ENCODE measurements at places on chromosomes 5 and 9.

DNA sequence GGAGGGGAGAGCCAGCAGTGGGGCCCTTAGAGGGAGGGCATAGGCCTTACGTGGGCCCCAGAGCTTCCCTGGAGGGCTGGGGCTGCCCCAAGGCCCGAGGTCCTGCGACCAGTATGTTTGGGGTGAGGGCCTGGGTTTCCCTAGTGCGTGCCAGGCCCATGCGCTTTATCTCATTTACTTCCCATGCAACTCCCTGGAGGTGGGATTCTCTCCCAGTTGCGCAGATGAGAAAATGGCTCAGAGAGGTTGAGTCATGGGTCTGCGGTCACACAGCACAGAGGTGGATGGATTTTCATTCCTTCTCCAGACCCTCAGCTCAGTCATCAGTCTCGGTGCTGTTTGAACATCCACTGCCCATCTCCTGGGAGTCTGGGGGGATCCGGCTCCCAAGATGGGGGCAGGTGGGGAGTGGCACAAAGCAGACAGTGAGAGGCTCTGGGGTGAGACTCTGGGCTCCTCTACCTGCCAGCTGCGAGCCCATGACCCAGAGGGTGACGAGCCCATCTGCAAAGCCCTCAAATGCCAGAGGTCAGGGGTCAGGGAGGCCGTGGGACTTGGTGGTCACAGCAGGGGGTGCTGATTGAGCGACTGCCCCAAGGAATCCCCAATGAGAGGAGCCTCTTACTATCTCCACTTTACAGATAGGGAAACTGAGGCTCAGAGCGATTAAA lies 171.2 kb downstream of the GAPVD1 start:
- DNase-seq: no peak

GRCh38 chr5:142304013-142304701 lies 20.7 kb downstream of the SPRY4 start:
- DNase-seq: no peak

GRCh38 chr5:19179571-19179970 lies 808.4 kb downstream of the CDH18 start:
- DNase-seq: no peak

DNA sequence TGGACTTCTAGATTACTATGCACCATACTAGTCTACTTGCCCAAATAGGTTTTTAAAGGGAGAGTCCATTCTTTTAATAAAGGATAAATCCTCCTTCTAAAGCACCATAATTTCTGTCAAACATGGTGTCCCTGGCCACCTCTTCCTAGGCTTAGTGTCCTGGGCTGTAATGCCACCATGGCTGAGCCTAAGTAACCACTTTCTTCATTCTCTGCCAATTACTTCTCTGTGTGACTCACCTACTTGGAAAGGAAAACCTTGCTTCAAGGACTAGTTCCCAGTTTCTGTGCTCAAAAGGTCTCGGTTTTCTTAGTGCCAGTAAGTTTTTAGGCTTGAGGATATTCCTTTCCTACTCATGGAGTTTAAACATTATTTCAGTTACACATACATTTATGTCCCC lies 273.4 kb downstream of the DENND1A start:
- no peak for DNase-seq

- no peak for DNase-seq
Measured at GRCh38 chr9:133252301-133253020, 22.5 kb downstream of the ABO start.

DNA sequence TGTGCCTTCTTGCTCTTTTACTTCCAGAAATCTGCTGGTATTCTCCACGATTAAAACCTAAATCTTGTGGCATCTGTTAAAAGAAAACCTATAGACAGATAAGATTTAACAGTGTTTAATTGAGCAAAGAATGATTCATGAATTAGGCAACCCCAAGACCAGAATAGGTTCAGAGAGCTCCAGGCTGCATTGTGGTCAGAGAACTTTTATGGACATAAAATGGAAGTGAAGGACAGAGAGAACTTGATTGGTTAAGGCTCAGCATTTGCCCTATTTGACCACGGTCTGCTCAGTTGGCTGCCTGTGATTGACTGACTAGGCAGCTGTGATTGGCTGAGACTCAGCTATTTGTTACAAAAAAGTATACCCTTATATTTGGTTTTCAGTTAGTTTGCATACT lies 10.4 kb upstream of the SLC36A2 start:
- no peak for DNase-seq

- no peak for DNase-seq
Measured at GRCh38 chr5:130957151-130957550, 207.9 kb downstream of the HINT1 start.

DNA sequence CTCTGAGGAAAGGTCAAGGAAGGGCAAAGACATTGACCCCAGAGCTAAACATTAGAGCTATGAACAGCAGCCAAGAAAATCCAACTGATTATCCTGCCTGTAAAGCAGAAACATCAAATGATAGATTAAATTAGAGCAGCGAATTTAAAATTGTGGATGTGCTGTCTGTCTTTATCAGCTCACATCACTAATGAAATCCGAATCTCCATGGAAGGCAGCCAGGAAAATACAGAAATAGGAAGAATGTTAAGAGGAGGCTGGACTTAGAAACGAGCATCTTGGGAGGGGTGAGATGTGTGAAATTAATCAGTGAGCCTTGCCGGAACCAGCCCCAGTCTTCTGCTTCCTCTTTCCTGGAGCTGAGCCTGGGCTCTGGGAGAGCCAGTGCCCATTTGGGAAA lies 191.0 kb downstream of the PJA2 start:
- no peak for DNase-seq

- DNase-seq: no peak
Measured at GRCh38 chr9:129109952-129110739, 447 bp downstream of the CRAT start.

GRCh38 chr9:114906922-114907571 lies 23.3 kb downstream of the TNFSF8 start:
- no peak for DNase-seq

DNA sequence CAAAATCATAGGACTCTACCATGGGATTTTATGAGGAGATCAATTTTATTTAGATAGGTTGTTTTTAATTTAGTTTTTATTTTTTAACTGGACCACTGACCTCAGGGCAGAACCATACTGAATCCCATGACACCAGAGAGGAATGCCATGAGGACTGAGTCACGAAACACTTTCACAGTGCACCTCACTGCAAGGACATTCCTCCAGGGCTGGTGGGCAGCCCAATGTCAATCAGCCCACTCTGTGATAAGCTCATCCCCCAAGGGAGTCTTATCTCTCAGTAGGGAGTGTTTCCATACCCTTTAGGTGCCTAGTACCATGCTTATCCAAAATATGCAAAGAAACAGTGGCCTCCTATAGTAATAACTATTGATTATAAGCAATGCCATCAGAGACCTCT lies 224.5 kb upstream of the CDH6 start:
- no peak for DNase-seq

- no peak for DNase-seq
Measured at GRCh38 chr5:155767470-155767869, 559.5 kb upstream of the SGCD start.

- DNase-seq: no peak
Measured at GRCh38 chr5:3309538-3309937, 286.1 kb upstream of the IRX1 start.

DNA sequence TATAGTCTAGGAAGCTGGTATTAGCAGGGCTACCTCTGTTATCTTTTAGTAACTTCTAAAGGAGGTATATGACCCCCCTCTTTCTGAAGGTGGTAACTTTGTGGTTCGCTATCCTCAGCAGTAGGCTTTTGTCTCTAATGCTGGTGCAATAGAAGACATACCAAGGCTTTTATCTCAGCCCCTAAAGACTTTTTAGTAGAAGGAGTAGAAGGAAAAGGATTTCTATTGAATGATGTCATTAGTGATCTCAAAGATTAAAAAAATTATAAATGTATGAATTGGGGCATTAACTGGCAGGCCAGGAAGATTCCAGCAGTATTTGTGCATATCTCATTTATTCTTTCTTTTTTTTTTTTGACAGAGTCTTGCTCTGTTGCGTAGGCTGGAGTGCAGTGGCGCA lies 78.2 kb downstream of the RAI14 start:
- DNase-seq: no peak

- no peak for DNase-seq
Measured at GRCh38 chr9:14432666-14433350, 118.9 kb upstream of the NFIB start.

- DNase-seq: no peak
Measured at GRCh38 chr5:41065691-41066335, 5.3 kb downstream of the MROH2B start.

GRCh38 chr9:69149321-69149807 lies 24.7 kb upstream of the TJP2 start:
- no peak for DNase-seq

DNA sequence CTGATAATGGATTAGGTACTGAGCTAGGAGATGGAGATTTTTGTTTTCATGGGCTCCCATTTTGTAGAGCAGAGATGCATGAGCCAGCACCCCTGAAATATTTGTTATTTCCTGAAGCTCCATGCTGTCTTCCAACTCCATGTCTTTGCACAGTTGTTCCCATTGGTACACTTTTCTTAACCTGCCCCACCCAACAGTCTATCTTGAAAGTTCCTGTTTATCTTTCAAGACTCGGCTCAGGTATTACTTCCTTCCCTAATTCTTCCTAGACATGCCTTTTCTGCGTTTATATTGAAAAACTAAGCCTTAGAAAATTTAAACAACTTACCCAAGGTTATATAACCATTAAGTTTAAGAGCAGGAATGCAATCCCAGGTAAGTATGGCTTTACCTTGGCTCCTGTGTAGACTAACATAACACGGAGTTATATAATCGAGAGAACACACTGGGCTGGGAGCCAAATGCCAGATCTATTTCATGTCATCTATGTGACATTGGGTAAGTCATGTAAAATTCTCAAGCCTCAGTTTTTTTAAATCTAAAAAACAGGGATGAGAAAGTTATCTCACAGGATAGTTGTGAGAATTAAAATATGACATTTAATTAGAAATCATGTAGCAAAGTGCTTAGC lies 67.4 kb downstream of the LIX1 start:
- DNase-seq: no peak

DNA sequence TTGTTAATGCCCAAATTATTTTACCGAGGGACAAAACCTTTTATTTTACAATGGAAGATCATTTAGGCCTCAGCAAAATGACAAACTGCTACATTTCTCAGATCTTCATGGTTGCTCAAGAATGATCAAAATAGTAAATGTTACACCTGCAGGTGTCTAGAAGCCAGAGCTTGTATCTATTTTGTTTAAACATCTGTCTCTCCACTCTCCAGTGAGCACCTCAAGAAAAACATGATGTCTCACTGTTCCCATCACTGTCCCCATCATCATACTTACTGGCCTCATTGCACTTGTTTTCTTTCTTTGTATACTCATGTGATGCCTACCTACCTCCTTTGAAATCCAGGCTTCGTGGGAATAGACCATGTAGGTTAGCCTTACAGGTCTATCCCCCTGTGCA lies 149.6 kb downstream of the TTLL11 start:
- no peak for DNase-seq

GRCh38 chr9:132975961-132976360 lies 2.5 kb upstream of the GFI1B start:
- DNase-seq: no peak

DNA sequence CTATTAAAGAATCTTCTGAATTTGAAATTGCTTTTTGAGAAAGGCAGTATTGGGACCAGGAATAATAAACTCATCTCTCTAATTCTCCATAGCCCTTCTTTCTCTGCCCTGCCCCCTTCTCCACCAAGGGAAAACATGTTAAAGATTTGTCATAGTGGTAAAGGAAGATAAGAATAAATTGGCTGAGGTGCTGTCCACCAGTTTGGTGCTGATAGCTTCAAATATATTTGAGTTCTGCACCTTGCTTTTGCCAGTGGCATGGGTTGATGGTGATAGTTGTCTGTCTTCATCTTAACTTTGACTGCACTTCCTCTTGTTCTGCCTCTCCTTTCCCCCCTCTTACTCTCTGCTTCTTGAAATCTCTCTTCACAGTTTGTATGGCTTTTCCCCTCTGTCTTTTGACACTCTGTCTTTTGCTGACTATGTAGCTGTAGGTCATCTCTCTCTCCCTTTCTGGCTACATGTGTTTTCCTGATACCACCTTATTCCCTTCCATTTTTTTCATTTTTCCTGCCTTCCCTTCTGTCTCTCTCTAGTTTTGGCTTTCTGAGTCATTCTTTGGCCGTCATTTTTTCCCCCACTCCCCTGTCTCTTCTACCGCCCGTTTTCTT lies 56.6 kb downstream of the NDUFS4 start:
- DNase-seq: no peak

DNA sequence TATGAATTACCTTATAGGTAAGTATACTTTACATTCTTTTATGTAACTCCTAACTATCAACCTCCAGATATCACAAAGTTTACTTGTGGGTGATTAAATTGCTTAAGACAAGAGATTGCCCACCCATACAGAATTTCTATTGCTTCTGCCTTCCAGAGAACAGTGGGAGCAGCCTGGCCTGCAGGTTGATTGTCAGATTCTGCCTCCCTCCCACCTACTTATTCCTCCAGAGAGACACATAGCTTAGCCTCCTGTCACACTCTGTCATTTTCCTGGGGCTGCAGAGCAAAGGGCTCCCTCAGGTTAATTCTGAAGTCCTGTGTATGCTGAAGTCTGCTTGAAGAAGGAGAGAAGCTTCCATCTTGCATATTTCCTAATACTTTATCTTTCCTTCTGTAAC lies 48.5 kb upstream of the DHFR start:
- DNase-seq: no peak

- DNase-seq: no peak
Measured at GRCh38 chr5:4197151-4197550, 601.5 kb downstream of the IRX1 start.

DNA sequence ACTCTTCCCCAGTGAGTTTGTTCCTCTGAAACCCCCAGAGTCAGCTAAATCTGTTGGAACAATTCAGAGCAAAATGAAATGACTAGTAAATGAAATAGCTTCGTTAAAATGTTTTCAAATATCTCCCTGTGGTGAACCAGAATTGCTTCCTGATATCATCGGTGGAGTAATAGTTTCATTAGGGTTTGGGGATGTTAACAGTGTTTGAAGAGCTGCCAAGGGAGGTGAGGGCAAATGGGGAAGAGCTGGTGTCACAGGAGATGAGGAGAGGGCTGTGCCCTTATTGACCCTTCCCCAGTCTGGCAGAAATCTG lies 4.3 kb upstream of the C7 start:
- DNase-seq: no peak

DNA sequence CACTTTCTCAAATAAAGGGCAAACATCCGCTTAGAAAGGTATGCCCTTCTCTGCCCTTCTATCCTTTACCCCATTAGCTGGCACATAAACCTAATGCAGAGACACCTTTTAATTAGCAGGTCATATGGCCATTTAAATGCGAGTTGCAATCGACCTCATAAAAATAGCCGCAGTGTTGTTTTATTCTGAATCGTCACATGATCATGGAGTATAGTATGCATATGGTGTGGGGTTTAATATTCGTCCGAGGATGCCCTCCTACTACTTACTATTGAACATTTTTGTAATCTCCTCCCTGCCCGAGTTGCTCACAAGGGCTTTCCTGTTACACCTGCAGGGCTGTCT lies 72.0 kb downstream of the PIK3R1 start:
- DNase-seq: no peak

All from hindlimb muscle (tissue), 1 donor.